ENCODE measurements at places on chromosomes 7 and 10.

DNA sequence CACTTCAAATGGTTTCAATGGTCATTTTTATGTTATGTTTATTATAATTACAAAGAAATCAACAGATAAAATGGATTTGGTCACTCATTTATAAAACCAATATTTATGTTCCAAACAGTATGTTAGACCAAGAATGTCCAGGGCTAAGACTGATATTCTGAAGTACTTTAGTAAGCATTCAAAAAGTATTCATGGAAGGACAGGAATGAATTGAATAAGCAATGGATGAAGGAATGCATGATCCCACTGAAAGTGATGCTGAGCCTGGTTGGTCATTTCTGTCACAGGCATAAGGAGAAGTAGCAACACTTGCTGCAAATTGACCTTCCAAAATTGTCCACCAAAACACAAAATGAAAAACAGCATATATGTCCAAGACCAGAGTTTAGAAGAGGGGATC is 189.0 kb upstream of the CELF2 start:
- DNase-seq, result no peak

- no peak for DNase-seq
These were observed 75.3 kb upstream of the DNAAF5 start for GRCh38 chr7:651032-651728.

- DNase-seq, result peak; percentile 14
These were observed 21.9 kb downstream of the FRA10AC1 start for GRCh38 chr10:93680412-93681047.

- no peak for DNase-seq
These were observed 62.0 kb downstream of the ENTPD1 start for GRCh38 chr10:95818010-95818409.

DNA sequence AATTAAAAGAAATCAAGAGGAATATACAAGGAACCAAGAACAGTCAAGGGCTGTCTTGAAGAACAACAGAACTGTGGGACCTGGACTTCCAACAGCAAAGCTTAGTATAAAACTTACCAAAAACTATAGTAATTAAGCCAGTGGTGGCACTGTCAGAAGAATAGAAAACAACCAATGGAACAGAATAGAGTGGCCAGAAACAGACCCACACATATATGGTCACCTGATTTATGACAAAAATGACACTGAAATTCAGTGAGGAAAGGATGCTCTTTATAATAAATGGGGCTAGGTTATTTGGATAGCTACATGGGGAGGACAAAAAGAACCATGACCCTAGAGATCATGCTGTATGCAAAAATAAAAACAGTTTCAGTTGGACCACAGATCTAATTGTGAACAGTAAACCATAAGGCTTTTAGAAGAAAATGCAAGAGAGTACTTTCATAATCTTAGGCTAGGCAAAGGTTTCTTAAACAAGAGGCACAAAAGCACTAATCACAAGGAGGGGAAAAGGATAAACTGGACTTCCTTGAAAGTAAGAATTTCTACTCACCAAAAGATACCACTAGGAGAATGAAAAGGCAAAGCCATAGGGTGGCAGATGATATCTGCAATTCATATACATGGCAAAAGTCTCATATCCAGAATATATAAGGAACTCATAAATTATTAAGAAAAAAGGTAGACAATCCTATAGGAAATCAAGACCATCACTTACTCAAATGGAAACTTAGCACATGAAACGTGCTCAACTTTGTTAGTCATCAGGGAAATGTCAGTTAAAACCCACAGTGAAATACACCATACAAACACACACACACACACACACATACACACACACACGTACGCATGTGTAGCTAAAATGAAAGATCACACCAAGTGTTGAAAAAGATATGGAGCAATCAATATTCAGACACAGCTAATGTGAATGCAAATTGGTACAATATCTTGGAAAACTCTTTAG is 20.8 kb downstream of the HYCC1 start:
- DNase-seq, result no peak

DNA sequence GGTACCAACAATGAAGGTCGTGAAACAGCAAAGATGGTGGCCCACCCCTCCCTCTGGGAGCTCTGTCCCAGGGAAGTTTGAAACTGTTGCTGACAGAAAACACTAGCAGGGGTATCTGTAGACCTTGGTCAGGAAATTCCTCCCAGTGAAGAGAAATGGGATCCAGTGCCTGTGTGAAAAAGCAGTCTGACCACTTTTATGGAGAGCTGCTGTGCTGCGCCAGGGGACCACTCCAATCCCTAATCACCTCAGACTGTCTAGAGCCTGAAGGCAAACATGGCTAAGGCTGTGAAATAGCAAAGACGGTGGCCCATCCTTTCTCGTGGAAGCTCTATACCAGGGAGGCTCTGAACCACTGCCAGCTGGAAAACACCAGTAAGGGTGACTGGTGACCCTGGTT is 38.3 kb upstream of the TMEM140 start:
- no peak for DNase-seq

- no peak for DNase-seq
These were observed 40.7 kb downstream of the ANK3 start for GRCh38 chr10:60348982-60349381.

- DNase-seq, result no peak
These were observed 16.6 kb upstream of the TMEM236 start for GRCh38 chr10:17735166-17735941.

DNA sequence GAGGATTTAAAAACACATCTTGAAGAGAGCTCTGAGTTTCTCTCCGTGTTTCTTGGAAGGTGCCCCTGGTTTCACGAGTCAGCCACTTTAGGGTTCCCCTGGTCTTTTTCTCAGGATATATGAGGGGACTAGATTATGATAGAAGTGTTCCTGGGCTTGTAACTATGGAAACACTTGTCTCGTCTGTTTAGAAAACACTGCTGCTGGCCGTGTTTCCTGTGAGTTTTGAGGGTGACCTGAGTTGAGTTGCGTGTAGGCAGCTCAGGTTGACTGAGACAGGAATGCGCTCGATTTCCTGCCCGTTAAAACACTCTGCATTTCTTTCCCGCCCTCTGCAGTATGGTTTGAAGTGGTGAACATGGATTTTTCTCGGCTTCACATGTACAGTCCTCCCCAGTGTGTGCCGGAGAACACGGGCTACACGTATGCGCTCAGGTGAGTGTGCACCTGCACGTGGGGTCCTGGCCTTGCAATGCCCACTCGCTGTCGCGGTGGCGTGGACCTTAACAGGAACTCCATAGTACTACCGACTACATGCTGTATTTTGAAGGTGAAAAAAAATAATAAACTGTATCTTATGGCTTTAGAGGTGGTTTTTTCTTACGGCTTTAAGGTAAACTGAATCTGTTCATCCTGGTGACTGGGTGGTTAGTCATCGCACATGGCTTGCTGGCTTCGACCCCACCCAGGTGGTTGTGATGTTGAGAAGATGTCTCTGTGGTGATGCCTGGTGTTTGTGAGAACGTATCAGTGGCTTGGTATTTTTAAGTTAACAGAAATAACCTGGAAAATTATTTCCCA is at the start of gene SUN1:
Gene SUN1 (plus strand): TSS at position 310 of the 801 bp plus-strand sequence. CDS start 49 bp downstream, at position 359.
- DNase-seq, result no peak
